ENCODE measurements at places on chromosomes 2 and 18.

- DNase-seq = no peak
These were observed 106.1 kb downstream of the COLEC12 start for GRCh38 chr18:394262-394986.

DNA sequence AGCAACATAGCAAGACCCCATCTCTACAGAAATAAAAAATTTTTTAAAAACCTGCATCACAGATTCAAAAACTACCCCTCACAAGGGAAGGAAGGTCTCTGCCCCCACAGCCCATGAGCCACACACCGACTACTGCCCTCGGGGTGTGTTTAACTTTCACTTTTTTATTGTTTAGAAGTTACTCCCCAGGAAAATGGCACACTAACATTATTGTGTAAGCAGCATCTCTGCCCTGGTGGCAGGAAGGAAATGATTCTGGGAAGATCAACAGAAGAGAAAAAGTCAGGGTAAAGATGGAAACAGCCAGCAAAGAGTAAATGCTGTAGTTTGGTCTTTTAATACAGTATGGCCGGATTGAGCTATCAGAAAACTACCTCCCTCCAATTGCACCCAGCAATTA lies 21.9 kb downstream of the TRABD2A start:
- DNase-seq = no peak

DNA sequence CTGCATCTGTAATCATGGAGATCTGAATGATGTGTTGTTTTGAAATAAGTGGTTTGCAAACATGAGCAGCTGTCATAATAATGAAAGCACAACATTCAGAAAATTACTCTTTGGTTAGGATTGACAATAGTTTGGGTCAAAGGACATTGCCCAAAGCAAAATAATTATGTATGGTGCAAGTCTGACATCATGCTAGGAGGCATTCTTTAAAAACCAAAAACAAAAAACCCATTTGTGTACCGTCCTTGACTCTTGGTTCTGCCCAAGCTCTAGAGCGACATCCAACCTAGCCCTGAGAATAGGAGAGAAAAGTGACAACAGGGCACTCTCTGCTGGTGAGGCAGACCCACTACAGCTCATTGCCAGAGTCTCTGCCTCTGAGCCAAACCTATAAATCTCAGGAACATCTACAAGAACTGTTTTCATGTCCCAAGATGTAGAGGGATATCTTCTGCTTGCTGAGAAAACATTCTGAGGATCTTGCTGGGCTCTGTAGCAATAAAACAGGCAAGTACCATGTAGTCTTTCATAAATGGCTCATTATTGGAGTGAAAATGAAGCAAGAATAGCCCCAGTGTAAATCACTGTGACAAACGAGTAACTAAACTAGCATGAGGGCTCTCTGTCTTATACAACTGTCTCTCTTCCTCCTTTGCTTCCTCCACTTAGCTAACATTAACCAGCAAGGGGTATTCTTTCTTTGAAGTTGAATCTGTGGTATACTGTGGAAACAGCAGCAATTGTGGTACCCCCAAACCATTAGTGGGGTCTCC lies 266.8 kb upstream of the CXCR4 start:
- no peak for DNase-seq

DNA sequence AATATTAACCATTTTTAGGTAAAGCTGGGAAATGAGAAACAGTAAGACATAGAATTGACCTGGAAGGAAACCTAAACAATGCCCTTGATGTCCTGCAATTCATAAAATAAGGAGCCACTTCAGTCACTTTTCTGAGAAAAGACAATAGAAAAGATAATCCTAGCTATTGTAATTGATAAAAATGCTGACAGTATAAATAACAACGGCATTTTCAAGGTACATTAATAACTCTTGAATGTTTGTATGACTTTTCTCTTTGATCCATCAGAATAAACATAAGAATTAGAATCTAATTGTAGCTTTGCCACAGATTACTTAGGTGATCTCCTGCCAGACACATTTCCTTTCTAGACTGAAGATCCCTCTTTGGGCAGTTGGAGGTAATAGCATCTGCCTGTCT lies 719.5 kb downstream of the SLC4A3 start:
- no peak for DNase-seq

DNA sequence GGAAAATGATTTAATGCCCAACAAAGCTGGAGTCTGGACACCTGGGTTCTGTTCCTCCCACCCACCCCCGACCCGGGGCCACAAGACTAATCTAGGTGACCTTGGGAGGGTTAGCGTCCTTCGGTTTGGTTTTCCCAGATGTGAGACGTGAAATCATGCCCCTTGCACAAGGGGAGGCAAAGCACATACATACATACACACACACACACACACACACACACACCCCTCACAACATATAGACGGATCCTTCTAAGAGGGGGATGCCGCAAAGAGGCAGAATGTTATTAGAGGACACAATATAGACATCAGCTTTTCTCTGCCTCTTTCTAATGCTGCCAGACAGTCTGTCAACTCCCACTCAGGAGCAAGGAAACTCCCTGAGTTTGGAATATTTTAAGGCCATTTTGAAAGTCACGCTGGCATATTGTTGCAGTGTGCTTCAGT lies 616 bp upstream of the RBMS1 start:
- no peak for DNase-seq

GRCh38 chr2:237312021-237312755 lies 101.8 kb downstream of the COL6A3 start:
- DNase-seq = no peak

All from GOT3 (cell line).